ENCODE measurements at places on chromosomes 11 and 22. TPM values are rescaled to one million over a fixed set of nuclear protein-coding genes. Genes with fewer than 3 reads are reported as not detected.

SCUBE1 gene
- total RNA-seq, result 0.39 TPM

ANO5 gene
- not detected for total RNA-seq

B3GAT1 gene
- total RNA-seq, result 0.23 TPM

JRKL gene
- 16.1 TPM for total RNA-seq

PLEKHA7 gene
- 5.7 TPM for total RNA-seq

CD3E gene
- total RNA-seq, result 455 TPM

POU2AF1 gene
- 11.0 TPM for total RNA-seq

VPREB1 gene
- not detected for total RNA-seq

APOA5 gene
- total RNA-seq, result not detected

TRIM49 gene
- not detected for total RNA-seq

- DNase-seq, result no peak
These were observed 842 bp downstream of the HEPACAM start for GRCh38 chr11:124934862-124935547.

DNA sequence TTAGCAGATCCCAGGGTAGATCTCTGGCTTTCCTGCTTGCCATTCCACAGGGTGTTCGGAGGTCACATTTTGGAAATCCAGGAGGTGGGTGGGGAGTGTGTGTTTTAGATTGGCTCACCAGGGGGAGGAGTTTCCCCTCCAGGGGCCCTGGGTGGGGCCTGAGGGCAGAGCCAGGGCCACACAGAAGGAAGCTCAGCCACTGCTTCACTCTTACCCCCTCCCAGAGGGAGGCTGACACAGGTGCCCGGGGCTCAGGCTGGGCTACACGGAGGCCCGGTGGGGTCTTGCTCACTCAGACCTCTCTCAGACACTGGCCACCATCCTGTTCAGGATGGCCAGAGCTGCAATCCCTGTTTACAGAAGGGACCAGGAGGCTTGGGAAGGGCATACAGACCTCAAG lies 2.5 kb downstream of the WNT7B start:
- no peak for DNase-seq

DNA sequence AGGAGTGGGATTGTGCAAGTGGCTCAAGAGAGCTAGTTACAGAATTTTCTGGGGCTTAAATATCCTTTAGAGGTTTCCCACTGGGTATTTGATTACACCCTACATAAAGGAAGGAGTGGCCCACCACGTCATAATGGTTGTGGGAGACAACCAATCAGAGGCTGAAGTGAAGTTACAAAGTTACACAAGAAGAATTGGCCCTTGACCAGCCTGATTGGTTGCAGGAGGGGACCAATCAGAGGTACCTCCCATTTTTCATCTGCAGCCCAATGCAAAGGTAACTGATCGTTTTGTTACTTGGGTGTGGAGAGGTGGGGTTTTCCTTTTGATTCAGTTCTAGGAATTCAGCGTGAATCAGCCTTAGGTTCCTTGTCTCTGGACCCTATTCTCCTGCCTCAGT lies 430.5 kb upstream of the FAT3 start:
- DNase-seq, result no peak

DNA sequence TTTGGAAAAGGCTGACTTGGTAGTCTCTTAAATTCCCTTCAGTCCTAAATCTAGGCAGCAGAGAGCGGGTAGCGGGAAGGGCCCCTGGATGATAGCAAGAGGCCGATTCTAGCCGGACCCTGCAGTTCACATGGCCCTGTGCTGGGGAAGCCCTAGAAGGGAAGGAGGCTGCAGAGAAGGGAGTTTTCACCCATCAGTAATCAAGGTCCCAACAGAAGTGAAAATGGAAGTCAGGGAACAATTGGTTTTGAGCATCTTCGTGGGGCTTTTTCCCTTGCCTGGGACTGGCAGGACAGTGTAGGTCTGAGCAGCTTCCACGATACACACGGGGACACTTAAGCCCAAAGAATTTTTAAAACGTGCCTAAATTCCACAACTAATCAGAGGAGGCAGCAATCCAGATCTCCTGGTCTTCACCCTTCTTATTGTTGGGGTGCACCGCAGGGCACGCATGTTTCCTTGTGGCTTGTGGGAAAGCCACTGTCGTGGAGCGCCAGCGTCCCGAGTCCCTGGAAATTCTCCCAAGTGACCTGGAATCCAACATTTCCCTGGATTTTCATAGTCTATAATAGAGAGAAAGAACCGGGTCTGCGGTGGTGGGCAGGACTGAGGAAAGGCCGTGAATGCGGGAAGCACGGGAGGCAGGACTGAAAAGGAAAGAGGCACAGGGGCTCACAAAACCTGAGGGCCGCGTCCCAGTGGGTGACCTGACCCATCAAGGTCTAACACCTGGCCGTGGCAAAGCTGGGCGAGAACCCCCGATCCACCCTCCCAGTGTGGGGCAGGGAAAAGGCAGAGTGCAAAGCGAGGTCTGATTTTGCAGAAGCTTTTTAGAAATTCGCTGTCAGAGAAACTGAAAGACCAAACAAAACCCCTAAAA lies 846 bp upstream of the OAF start:
- DNase-seq, result no peak

- no peak for DNase-seq
These were observed 1410.2 kb downstream of the BRD1 start for GRCh38 chr22:48417225-48418070.

GRCh38 chr22:34877506-34877905 lies 188.5 kb upstream of the ISX start:
- no peak for DNase-seq

DNA sequence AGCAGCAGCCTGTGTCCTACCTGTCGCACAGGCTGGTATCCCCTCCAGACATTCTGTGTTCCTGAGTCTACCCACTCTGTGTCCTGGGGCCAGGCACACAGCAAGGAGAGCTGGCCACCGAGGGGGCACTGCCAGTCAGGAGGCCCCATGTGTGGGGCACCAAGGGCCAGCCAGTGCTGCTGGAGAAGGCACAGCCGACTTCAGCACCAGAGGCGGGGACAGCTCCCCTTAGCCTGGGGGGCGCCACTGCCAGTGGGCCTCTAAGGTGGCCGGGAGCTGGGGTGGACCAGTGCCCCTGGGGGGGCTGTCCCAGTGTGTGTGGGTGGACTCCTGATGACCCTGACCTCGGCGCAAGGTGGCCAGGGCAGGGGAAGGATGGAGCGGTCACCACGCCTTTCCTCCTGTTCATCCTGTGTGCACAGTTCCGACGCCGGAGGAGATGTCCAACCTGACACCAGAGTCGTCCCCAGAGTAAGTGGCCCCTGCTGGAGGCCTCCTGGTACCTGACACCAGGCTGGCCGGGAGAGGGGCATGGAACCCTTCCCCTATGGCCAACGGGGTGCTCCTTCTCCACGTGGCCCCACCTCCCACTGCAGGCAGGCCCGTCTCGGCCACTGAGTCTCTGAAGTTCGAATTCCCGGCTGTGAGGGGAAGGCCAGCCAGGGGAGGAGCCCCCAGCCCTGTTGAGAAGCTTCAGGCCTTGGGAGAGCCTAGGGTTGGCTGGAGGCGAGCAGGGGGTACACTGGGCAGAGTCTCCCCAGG lies 35.4 kb downstream of the MOB2 start:
- DNase-seq, result no peak

DNA sequence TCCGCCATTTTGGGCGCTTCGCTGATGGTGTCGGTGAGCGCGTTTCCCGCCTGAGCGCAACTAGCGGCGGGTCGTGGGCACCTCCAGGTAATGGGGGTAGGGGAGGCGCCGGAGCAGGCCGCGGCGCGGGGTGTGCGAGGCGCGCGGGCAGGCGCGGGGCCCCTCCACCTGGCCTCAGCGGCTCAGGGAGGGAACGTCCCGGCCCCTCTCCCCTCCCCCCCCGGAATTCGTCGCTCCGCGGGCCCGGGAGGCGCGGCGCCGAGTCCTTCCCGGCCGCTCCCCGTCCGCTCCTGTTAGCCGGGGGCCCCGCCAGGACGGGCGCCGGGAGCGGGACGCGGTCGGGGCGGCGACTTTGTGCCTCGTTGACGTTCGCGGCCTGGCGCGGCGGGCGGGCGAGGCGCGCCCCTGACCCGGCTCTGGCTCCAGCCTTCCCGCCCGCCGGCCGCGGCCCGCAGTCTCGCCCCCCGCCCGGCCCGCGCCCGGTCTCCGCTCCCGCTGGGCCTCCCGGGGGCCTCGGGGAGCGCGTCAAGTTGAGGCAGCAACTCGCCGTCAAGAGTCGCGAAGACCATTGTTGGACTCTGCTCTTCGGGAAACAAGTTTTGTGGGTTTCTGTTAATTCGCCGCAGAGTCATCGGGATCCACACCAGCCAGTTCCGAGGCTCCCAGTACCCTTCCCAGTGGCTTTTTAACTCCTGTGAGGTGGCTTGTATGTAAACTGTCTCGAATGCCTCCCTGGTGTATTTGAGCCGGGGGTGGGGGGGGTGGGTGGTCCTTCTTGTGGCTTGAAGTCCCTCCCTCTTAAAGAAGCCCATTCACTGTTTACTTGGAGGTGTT lies at the start of gene PPP6R3:
Gene PPP6R3, plus strand, starts transcription at position 12 of the 834 bp plus-strand sequence. CDS start 76,913 bp downstream, outside the sequence.
- peak; percentile 21 for DNase-seq

DNA sequence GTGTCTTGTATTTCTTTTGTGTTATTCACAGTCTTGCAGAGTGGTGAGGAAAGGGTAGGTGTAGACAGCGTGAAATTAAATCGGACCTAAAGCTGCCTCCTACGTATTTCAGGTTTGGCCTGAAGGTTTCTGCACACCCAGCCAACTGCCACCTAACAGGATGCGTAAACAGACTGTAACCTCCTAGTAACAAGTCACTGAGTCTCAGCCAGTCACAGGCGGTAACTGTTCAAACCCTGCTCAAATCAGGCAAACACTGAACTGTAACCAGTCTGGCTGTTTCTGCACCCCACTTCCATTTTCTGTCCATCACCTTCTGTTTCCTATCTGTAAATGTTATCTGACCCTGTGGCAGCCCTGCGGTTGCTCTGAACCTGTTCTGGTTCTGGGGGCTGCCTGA lies 87.1 kb downstream of the ADAMTS15 start:
- no peak for DNase-seq

DNA sequence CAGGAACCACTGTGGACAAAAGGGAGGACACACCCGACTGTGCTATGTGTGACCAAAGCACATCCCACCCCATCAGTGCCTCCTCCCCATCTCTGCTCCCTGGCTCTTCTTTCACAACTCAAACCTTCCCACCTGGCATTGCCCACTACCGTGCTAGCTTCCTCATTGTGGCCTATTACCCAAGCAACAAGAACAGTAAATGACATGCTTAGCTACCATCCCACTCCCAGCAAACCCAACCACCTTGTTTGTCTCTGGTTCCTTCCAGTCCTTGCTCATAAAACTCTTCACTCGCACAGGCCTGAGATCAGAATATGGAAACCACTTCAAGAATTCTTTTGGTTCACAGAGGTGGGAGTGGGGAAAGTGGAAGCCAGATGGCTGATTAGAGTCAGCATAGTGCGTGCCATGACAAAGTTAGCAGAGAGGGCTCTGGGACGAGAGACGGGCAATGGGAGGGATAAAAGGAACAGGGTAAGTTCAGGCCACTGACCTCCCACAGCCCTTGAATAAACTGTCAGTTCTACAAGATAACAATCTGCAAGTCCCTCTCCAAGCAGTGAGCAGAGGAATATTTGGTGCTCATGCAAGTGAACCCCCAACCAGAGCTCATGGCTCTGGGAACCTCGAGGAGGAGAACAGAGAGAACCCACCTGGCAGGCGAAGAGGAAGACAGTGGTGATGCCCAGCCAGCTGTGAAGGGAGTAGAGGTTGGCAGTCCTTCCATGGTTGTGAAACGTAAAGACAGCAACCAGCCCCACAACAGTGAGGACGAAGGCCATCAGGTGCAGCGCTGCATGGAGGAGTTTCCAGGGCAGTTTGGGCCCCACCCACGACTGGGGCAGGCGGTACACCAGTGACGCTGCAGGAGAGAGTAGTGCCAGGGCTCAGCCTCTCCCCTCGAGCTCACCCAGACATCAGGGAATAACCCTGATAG lies 8.3 kb downstream of the CYB561A3 start:
- no peak for DNase-seq

DNA sequence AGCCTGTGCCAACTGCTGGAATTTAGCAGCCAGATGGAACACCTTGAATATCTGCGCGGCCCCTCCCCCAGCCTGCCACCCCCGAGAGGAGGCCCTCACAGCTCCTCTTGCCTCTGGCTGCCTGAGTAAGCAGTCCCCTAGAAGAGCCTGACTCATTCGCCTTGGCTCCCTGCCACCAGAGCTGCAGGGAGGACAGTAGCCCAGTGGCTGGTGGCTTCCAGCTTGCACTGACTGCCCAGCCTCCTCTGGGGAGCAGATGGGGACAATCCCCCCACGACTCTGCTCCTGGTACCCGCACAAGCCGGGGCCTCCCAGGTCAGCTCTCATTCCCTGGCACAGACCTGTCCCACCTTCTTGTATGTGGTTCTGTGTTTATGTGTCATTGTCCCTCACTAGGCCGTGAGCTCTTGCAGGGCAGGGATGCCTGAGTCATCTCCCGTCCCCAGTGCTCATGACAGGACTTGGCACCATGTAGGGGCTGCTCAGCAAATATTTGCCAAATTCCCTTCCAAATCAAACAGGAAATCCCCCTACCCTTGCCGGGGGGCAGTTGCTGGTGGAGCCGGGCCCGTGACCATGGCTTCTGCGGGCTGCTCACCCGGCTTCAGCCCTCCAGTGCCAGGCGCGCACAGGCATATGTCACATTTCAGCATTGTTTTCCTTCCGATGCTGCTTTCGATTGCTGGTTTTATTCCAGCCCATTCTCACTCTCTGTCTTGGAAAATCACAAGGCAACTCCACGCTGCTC lies 43.6 kb downstream of the CACNG2 start:
- DNase-seq, result peak; percentile 27

- DNase-seq, result no peak
These were observed 2.4 kb upstream of the UVRAG start for GRCh38 chr11:75812542-75813040.

DNA sequence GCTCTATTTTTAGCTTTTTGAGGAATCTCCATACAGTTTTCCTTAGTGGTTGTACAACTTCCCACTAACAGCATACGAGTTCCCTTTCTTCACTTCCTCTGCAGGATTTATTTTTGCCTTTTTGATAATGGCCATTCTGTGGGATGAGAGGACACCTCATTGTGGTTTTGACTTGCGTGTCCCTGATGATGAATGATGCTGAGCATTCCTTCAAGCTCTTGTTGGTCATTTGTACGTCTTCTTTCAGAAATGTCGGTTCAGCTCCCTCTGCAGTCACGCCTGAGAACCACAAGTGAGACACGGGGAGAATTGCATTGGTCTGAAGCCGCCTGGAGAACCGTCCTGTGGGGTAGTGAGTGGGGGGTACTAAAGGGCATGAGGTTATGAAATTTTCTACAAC lies 2.0 kb upstream of the KRTAP5-10 start:
- DNase-seq, result peak; percentile 11

- no peak for DNase-seq
These were observed 542.1 kb downstream of the ETS1 start for GRCh38 chr11:128045094-128045725.
